ENCODE measurements at places on chromosomes 5 and 9. TPM values are rescaled to one million over a fixed set of nuclear protein-coding genes. Genes with fewer than 3 reads are reported as not detected.
A peak's percentile ranks its signal among the peaks of the same experiment; 100 is the strongest.

DNA sequence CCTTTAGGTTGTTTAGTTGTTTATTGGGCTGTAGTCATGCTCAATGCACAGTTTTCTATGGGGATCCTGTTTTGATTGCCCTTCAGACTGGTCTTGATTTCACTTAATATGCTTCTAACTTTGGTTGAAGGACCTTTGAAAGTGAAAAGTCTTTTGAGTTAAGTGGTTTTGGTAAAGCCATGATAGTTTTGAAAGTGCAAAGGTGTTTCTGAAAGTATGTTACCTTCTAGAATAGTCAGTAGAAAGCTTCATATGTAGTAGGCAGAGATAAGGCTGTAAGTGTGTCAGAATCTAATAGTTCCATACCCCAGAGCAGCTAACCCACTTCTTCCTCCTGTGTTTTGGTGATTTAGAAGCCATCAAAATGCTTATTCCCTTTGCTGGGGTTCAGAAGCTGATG is 46.1 kb downstream of the RASGRF2 start:
- DNase-seq = no peak

GRCh38 chr9:132409828-132410528 is at the start of gene CFAP77:
Gene CFAP77 (plus strand): TSS chr9:132410211. CDS start chr9:132410272, 61 bp downstream.
- DNase-seq = peak; percentile 56

- no peak for DNase-seq
Observed at GRCh38 chr5:50745221-50745910, 78.9 kb downstream of the PARP8 start.

- DNase-seq = peak; percentile 14
Observed at GRCh38 chr5:15807248-15807647, 307.3 kb downstream of the FBXL7 start.

NRG2 gene
- under 0.01 TPM for total RNA-seq

DNA sequence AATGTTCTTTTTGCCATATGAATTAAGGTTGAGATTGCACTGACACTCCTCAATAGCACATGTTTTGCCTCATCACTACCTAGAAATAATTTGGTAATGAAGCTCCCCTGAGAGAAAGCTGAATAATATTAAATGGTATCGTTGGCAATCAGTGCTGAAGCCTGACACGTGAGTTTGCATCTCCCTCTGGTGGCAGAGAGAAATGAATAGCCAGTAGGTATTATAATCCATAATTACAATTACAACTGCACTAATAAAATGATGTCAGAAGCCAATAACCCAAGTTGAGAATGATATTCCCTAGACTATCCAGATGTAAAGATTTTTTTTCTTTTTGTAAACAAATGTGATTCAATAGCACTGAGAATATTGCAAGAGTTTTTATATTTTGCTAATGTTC is 700.3 kb downstream of the PTPRD start:
- no peak for DNase-seq

DNA sequence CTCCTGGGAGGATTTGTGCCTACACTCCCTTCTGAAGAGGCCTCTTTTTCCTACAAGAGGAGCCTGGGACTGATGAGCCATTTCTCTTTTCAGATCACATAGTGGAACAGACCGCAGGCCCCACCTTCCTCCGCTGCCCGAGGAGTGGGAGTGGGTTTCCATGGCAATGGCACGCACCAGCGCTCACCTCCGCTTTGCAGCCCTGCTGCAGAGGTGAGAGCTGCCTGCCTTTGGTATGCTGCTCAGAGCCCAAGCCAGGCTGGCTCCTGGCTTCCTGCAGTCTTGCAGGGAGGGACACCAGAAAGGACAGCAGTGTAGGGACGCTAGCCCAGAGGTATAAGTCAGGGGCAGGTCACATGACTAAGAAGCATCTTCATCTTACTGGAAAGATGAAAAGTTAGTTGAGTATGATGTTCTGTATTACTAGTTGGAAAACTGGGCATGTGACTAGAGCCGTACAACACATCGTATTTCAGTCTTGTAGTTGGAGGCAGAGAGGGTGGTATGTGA is 12.4 kb downstream of the PTTG1 start:
- DNase-seq = no peak

DNA sequence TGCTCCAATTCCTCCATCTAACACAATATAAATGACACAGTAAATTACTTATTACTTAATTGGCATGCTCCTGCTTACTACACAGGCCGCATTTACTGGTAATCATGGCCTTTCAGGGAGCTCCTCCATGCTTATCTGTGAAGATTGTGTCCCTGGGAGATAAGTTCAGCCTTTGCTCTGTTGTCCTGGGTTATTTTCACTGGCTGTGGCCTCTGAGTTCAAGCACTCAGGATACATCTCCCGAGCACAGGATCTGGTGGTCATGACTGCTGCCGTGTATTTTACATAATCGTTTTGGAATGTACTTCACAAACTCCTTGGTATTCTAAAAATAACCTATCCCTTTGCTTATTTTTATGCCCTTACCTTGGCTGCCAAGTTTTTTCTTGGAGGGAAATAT is 215.7 kb downstream of the ICE1 start:
- no peak for DNase-seq

- DNase-seq = peak; percentile 85
Observed at GRCh38 chr9:20309124-20309523, 313.2 kb downstream of the MLLT3 start.

- DNase-seq = no peak
Observed at GRCh38 chr9:87615547-87616148, 110.3 kb upstream of the CTSL start.

DNA sequence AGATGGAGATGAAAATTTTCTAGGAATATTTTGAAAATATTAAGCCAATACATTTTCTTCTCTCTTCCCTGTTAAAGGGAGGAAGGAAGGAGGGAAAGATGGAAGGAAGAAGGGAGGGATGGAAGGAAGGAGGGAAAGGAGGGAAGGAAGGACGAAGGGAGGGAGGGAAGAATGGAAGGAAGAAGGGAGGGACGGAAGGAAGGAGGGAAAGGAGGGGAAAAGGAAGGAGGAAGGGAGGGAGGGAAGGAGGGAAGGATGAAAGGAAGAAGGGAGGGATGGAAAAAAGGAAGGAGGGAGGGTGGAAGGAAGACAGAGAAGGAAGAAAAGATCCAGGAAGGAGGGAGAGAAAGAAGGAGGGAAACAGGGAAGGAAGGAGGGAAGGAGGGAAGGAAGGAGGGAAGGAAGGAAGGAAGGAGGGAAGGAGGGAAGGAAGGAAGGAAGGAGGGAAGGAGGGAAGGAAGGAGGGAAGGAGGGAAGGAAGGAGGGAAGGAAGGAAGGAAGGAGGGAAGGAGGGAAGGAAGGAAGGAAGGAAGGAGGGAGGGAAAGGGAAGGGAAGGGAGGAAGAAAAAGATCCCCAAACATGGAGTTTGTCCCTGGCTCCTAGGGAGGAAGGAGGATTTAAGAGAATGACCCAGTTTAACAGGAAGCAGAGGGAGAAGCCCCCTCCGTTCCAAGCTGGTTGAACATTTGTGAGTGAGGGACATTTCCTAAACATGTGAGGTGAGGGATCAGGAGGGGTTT is 70.3 kb upstream of the NEURL1B start:
- DNase-seq = no peak

DNA sequence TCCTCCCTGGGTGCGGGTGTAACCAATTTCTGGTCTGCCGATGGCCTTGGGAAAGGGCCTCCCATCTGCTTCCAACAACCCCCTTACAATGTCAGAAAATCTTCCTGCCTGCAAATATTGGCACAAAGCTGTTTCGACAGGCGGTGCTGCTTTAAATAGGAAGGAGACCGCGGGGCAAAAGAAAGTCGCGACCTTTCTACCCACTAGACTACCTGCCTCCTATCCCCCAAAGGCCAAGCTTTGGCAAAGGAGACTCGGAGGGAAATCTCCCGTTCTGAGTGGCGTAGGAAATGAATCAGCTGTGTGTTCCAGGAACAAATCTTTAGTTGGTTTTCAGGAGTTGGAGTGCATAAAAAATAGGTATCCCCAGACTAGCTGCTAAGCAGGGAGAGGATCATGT is 36.8 kb upstream of the NFIB start:
- DNase-seq = no peak

GRCh38 chr5:2697446-2698200 is 53.9 kb downstream of the IRX2 start:
- no peak for DNase-seq

GRCh38 chr5:50694027-50694590 is 27.7 kb downstream of the PARP8 start:
- DNase-seq = no peak

- DNase-seq = peak; percentile 15
Observed at GRCh38 chr5:147763791-147764525, 18.6 kb downstream of the JAKMIP2 start.

- no peak for DNase-seq
Observed at GRCh38 chr5:72988769-72989168, 32.9 kb downstream of the FCHO2 start.

- no peak for DNase-seq
Observed at GRCh38 chr9:89412951-89413350, 85.0 kb downstream of the SEMA4D start.

- peak; percentile 92 for DNase-seq
Observed at GRCh38 chr5:172897481-172898217, 61.6 kb upstream of the RPL26L1 start.

- DNase-seq = no peak
Observed at GRCh38 chr5:167530548-167530947, 760.9 kb upstream of the WWC1 start.

- DNase-seq = no peak
Observed at GRCh38 chr5:174521449-174521848, 202.9 kb upstream of the MSX2 start.

GRCh38 chr9:20032413-20033006 is 243.7 kb upstream of the SLC24A2 start:
- peak; percentile 34 for DNase-seq

DNA sequence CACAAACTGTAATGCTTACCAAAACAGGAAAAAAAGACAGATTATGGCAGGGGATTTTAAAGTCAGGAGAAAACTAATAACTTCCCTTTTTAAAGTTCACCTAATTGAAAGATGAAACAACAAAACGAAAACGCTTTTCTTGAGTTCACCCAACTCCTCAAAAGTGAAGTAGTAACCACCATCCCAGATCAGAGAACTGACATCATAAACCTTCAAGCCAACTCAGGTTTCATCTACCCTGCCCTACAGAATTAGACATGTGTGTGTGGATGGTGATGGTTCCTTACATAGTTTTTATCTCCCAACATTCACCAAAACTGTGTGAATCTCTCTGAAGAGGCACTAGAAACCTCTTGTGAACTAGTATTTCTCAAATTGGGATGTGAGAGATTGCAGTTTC is 195.2 kb upstream of the PTGER4 start:
- DNase-seq = no peak

GRCh38 chr9:124635285-124635684 is 128.1 kb upstream of the NR5A1 start:
- no peak for DNase-seq

DNA sequence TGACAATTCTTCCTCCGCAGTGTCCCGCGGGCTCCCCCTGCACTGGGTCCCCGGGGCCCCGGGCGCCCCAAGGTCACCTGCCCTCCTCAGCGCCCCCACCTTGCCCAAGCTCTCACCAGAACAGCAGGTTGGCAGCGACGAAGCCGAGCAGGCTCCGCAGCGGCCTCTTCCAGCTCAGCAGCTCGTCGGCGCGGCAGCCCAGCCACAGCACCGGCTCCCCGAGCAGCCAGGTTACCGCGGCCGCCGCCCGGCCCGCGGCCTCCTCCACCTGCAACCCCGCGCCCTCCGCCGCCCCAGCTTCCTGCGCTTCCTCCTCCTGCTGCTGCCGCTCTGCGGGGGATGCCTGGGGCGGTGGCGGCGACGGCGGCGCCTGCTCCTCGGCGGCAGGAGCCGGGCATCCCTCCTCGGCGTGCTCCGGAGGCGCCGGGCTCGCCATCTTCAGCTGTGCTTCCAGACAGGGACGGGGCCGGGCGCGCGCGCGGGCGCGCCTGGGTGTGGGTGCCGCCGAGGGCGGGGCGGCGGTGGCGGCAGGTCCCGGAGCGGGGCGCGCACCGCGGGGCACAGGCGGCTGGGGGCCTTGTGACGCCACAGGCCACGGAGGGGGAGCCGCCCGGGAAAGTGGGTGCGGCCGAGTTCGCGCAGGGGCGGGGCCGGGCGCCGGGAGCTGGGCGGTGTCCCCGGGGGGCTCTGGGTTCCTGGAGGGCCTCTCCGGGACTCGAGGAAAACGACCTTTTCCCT is at the start of gene RETREG1:
TSS of gene RETREG1 (minus strand) at position 462 of the 738 bp plus-strand sequence. CDS start at position 436, 26 bp downstream.
- DNase-seq = peak; percentile 12

SPACA9 gene
- total RNA-seq = 2.2 TPM

GDNF gene
- 0.43 TPM for total RNA-seq

- peak; percentile 27 for DNase-seq
Observed at GRCh38 chr9:18568973-18569372, 95.0 kb downstream of the ADAMTSL1 start.

Measured in fibroblast of villous mesenchyme (primary cell).